ENCODE measurements at places on chromosomes 11 and 22. TPM values are rescaled to one million over a fixed set of nuclear protein-coding genes. Genes with fewer than 3 reads are reported as not detected.

DNA sequence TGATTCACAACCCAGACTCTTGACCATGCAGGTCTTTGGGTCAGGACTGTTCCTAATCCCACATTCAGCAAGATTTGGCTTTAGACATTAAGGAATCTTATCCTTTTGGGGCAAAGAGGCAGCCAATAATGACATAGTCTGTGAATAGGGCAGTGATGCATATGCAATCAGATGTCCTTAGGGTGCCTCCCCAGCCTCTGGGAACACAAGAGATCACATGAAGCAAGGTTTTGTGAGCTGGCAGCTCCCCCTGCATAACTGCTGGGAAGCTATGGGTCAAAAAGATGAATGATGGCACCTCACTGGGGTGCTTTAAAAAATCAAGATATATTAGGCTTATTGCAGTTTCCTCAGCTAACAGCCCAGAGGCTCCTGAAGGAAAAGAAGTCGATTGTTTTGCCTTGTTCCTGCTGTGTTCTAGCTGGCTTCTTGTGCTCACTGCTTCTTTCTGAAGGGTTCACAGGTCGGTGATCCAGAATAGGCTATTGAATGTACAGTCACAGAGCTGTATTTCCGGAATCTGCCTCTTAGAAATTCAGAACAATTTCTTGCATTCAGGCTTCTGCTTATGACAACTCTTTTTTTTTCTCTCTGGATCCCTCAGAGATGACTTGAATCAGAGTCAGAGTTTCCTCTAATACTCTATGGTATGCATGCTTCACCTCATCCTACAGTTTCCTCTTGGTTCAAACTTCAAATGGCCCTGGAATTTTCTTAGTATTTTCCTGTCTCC is 31.7 kb downstream of the INSC start:
- DNase-seq = no peak

DNA sequence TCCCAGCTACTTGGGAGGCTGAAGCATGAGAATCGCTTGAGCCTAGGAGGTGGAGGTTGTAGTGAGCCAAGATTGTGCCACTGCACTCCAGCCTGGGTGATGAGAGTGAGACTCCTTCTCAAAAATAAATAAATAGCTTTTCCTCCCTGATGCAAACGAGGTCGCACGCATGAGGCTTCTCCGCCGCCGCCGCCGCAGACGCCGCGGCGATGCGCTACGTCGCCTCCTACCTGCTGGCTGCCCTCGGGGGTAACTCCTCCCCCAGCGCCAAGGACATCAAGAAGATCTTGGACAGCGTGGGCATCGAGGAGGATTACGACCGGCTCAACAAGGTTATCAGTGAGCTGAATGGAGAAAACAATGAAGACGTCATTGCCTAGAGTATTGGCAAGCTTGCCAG is 20.0 kb upstream of the RAB39A start:
- DNase-seq = no peak

DNA sequence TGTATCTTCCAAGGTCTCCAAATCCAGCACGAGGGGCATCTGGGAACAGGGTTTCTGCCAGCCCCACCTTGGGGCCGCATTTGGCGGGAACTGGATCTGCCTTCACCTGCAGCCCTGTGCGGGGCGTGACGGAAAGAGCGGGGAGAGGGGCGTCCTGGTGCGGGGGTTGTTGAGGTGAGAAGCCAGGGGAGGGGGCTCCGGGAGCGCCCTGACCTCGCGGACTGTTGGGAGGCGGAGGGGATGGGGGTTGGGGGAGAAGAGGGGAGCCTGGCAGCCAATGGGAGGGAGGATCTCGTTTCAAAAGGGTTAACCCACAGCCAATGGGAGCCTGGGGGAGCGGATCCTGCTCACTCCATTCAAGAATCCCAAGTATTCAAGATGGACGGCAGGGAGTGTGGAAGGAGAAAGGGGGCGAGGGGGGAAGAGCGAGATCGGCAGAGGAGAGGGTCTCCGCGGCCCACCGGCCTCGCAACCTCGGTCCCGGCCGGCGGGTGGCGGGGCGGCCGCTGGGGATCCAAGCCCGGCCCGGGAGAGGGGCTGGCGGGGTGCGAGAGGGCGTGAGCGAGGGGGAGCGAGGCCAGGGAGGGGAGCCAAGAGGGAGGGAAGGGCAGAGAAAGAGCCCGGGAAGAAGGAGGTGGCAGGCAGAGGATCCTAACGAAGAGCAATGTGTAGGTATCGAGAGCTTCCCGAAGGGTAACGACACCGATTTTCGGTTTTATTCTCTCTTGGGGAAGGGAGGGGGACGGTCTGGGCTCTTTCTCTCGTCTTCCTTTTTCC is 11.5 kb downstream of the YPEL4 start:
- peak; percentile 84 for DNase-seq

DNA sequence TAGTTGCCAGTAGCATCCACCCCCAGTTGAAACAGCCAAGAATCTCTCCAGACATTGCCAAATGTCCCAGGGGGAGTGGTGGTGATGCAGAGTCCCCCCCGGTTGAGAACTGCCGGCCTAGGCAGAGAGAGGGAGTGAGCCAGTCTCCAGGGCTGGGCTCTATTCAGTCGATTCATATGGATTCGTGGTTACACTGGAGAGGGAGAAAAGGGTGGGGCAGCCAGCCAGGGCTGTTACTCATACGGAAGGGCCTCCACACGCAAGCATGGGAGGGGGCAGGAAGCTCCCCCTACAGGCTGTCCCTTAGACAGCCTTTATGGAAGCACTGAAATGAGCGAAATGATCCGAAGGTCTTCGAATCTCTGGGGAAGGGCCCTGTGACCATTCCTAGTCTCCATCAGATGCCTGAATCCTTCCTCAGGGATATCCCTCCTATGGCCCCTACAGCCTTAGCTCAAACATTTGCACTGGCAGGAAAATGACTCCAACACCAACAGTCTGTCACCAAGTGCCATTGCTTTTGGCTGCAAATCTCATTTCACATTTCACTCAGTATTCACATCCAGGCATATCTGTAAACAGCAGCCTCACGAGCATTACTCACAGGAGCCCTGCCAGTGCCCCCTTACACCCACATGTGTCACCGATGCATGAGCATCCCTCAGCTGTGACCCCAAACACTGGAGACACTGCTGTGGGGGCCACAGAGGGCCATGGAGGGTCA is 18.4 kb upstream of the TLCD5 start:
- no peak for DNase-seq

DNA sequence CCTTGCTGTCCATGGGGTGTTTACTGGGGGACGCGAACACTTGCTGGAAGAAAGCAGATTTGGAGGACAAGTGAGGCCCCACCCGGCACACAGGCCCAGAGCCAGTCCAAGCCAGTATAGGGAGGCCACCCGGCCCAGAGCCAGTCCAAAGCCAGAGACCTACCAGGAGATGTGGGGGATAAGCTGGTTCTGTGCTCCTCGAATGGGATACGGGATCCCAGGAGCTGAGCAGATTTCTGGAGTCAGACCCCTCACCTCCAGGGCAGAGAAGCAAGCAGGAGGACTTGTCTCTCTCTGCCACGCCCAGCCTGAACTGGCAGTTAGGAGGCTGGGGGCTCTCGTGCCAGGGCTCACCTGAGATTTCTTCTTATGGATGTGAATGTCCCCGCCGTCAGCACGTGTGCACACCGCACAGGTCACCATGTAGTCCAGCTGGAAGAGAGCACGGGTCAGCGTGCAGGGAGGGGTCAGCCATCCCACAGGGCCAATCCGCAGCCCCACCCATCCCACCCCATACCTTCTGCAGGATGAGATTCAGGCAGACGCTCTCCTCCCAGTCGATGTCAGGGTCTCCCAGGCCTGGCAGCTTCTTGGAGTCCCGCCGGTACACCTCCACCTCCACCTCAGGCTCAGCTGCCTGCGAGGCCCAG is 35.3 kb downstream of the KIAA0930 start:
- no peak for DNase-seq

The PRR5 gene
- polyA plus RNA-seq = 30.2 TPM

GRCh38 chr11:99446400-99446799 is 425.7 kb downstream of the CNTN5 start:
- no peak for DNase-seq

- no peak for DNase-seq
These were observed 52.6 kb upstream of the EMID1 start for GRCh38 chr22:29152954-29153719.

The GP1BB gene
- 6.5 TPM for polyA plus RNA-seq

The OR9G4 gene
- polyA plus RNA-seq = not detected

DNA sequence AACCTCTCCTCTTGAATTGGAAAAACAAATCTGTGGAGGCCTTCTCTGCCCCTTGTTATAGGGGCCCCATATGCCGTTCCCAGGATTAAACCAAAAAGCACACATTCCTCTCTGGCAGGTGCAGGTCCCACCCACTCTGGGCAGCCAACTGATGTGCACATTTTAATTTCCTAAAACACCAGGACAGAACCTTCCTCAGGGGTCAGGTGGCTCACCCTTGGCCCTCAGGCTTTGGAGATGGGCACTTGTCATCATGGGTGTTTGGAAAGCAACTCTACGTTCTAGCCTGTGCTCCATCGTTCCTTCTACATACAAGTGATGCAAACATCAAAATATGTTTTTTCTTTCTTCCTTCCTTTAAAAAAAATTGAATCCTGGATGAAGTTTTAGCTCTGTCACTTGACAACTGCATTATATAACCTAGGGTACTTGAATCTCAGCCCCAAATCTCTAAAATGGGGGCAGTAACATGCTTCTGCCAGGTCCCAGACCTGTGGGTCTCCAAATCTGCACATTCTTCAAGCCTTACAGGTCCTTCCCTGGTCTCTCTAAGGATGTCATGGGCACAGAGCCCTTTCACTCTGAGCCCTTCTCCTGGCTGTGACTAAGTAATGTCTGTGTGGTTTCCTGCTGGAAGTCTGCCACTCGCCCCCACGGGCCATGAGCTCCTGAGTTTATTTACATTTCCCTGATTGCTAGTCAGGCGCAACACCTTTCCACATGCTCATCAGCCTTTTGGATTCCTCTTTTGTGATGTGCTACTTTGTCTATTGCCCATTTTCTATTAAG is 43.8 kb downstream of the KCNQ1OT1 start:
- no peak for DNase-seq

The FANCF gene
- 17.3 TPM for polyA plus RNA-seq

- no peak for DNase-seq
These were observed 26.3 kb upstream of the ALDH3B2 start for GRCh38 chr11:67700548-67701262.

The POU2AF2 gene
- polyA plus RNA-seq = not detected

- no peak for DNase-seq
These were observed 93.2 kb downstream of the LDLRAD3 start for GRCh38 chr11:36037031-36037430.

DNA sequence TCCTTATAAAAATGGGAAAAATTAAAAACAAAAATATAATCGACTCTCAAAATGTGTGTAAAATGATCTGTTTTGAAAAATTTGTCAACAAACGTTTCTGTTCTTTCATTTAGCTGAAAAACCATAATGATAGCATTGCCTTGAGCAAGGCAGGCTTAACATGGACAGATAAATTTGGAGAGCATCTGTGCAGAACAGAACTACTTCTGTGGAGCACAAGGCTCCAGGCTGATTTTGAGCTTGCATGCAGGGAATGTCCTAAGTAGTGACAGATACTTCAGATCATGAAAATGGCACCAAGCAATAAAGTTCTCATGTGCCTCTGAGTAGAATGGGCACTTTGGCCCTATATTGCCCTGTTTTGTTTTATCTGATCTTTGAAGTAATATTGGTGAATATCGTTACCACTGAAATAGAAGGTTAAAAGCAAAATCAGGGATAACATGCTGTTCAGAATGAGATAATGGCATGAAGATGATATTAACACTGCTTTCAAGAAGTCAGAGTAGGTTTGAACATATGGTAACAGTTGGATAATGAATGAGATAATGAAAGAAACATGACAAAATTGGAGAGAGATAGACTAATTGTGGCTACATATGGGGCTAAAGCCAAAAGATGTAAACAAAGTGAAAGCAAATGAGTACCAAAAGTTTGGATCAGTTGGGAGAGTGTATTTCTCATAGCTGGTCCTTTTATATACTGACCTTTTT is 730.5 kb upstream of the CCDC179 start:
- DNase-seq = no peak

DNA sequence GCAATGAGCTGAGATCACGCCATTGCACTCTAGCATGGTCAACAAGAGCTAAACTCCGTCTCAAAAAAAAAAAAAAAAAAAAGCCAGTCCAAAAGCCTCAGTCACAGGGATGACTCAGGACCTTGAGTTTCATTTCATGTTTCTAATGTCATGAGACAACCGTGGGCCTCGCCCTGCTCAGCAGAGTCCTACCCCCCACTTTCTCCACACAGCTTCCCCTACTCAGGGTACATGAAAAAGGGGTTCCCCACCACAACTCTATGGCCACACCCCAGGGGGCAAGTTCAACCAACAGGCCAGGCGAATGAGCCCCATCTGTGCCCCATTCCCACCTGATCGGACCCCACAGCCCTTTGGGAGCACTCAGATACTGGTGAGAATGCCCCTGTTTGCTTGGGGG is 24.3 kb upstream of the ADA2 start:
- no peak for DNase-seq

DNA sequence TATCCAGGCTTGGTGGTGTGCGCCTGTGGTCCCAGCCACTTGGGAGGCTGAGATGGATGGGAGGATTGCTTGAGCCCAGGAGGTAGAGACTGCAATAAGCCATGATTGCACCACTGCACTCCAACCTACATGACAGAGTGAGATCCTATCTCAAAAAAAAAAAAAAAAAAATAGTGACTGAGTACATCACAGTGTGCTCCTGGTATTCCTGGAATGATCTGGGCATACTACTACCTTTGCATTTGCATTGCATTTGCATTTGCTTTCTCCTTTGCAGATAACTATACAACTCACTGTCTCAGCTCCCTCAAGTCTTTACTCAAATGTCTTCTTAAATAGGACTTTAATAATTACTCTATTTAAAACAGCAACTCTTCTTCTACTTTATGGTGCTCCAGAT is 51.8 kb downstream of the DLG2 start:
- no peak for DNase-seq

The SLC25A18 gene
- 1.6 TPM for polyA plus RNA-seq

The PANX3 gene
- not detected for polyA plus RNA-seq

The IFITM2 gene
- polyA plus RNA-seq = 244 TPM

DNA sequence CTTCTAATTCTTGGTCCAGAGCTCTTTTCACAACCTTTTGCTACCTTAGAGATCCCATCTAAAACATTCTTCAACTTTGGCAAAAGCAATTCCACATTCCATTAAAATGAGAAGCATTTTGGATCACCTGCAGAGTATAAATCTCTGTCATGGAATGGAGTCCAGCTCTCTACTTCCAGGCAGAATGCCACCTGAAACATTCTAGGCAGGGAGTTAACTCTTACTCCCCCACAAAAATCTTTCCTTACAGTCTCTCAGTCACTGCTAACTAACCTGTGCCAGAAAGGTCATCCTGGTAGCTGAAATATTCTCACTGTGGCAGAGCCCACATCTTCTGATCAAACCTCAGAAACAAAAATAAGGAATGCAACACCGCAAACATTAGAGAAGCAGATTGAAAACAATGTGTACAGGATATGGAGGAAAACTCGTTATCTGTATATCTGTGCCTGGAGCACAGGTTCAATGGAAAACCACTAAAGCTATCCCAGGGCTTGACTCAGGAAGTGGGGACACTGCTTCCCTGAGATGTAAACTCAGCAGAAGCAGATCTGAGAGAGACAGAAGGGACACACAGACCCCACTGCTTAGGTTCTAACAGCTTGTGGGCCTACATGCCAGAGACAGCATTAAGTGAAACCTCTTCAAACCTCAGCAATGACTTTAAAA is 78.9 kb downstream of the KCNC1 start:
- no peak for DNase-seq

Measured in left renal cortex interstitium (tissue), 4 donors.